ENCODE measurements at places on chromosomes 1 and 21. TPM values are rescaled to one million over a fixed set of nuclear protein-coding genes. Genes with fewer than 3 reads are reported as not detected.

The OR2T2 gene
- not detected for total RNA-seq

The GBP3 gene
- 1.1 TPM for total RNA-seq

The SYNC gene
- total RNA-seq: 8.9 TPM

The SMAP2 gene
- total RNA-seq: 19.9 TPM

The NMNAT2 gene
- total RNA-seq: 6.5 TPM

The POU3F1 gene
- 0.08 TPM for total RNA-seq

The GRHL3 gene
- 0.45 TPM for total RNA-seq

The FCER1G gene
- total RNA-seq: not detected

The LAMC1 gene
- total RNA-seq: 440 TPM

The RHBDL2 gene
- 0.87 TPM for total RNA-seq

The AMY1B gene
- total RNA-seq: not detected

The TGFBR3 gene
- total RNA-seq: 0.72 TPM

The PSRC1 gene
- total RNA-seq: 33.9 TPM

The TBX19 gene
- total RNA-seq: 0.98 TPM

The OR14K1 gene
- not detected for total RNA-seq

The FLVCR1 gene
- total RNA-seq: 11.7 TPM

The KCNQ4 gene
- 0.05 TPM for total RNA-seq

The SELE gene
- not detected for total RNA-seq

The ST6GALNAC5 gene
- total RNA-seq: 2.3 TPM

The RAP1GAP gene
- 0.69 TPM for total RNA-seq

The ANGPTL1 gene
- 0.53 TPM for total RNA-seq

The SPRR5 gene
- not detected for total RNA-seq

The TTC3 gene
- total RNA-seq: 67.6 TPM

The C2CD4D gene
- 0.53 TPM for total RNA-seq

The AQP10 gene
- total RNA-seq: not detected

The FCGR2B gene
- 0.48 TPM for total RNA-seq

The MXRA8 gene
- 0.77 TPM for total RNA-seq

The SNRNP40 gene
- 184 TPM for total RNA-seq

The GPR161 gene
- total RNA-seq: 8.9 TPM

The ANKRD35 gene
- not detected for total RNA-seq

The PLEKHN1 gene
- 4.1 TPM for total RNA-seq

The FCRL1 gene
- total RNA-seq: not detected

The LCE6A gene
- not detected for total RNA-seq

The LEFTY1 gene
- 0.82 TPM for total RNA-seq

The ZBTB37 gene
- 5.2 TPM for total RNA-seq

The CGN gene
- 1.0 TPM for total RNA-seq

The KCNH1 gene
- total RNA-seq: 2.0 TPM

The FNDC10 gene
- 3.6 TPM for total RNA-seq

The BARHL2 gene
- total RNA-seq: not detected

The OR2L13 gene
- not detected for total RNA-seq

The TRIM33 gene
- total RNA-seq: 26.1 TPM

The ADORA3 gene
- total RNA-seq: not detected

The C8B gene
- total RNA-seq: not detected

The FCRL4 gene
- not detected for total RNA-seq

The PLEKHA6 gene
- total RNA-seq: 4.7 TPM

Data from A375 (cell line).